ENCODE measurements at places on chromosomes 3 and 15.

DNA sequence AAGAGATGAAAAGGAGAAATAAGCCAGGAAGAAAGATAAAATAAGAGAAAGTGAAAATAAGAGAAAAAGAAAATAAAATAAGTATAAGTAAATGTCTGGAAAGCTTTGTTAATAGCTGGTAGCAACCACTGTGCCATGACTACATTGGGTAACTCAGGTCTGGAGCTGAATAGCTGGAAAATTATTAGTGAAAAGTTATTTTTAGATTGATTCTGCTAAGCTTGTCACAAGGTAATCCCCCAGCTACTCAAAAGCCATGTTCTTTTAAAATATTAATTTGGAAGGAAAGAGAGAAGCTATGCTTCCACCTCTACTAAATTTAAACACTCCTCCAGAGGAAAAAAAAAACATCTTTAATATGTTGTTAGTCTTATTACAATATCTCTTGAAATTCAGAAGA lies 104.8 kb upstream of the THSD4 start:
- no peak for DNase-seq

- DNase-seq: no peak
Observed at GRCh38 chr3:99131876-99132275, 230.4 kb upstream of the DCBLD2 start.

GRCh38 chr3:112967425-112967824 lies 7.5 kb downstream of the CD200R1 start:
- DNase-seq: no peak

DNA sequence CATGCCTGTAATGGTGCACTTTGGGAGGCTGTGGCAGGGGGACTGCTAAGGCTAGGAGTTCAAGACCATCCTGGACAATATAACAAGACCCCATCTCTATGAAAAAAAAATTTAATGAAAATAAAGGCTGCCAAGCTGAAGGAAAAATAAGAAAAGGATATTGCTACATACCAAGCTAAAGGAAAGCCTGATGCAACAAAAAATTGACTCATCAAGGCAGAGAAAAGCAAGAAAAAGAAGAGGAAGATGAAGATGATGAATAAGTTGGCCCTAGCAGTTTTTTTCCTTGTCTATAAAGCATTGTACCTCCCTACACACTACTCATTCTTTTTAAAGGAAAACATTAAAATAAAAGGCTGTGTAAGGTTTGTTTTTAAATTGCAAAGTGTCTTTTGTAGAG lies 441.9 kb upstream of the MDFIC2 start:
- no peak for DNase-seq

- DNase-seq: peak; percentile 75
Observed at GRCh38 chr3:155870945-155871745, 695 bp downstream of the GMPS start.

DNA sequence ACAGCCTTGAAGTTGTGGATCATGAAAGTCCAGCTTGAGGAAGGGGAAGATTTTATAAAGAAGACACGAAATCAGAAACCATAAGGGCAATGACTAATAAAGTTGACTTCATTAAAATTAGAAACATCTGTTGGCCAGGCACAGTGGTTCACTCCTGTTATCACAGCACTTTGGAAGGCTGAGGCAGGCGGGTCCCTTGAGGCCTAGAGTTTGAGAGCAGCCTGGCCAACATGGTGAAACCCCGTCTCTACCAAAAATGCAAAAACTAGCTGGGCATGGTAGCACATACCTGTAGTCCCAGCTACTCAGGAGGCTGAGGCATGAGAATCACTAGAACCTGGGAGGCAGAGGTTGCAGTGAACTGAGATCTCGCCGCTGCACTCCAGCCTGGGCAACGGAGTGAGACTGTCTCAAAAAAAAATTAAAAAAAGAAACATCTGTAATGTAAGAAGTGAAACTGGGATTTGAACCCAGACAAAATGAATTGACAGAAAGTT lies 7.9 kb upstream of the UBXN7 start:
- no peak for DNase-seq

DNA sequence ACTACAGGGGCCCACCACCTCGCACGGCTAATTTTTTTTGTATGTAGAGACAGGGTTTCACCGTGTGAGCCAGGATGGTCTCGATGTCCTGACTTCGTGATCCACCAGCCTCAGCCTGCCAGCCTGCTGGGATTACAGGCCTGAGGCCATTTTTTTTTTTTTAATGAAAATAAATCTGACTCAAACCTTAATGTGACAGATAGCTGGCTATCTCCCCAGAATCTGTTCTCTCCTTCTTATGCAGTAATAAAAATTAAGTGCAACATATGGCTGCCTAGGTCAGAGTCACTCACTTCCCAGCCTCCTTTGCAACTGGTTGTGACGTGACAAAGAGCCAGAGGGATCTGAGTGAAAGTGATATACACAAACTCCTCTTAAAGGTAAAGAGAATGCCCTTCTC lies 53.0 kb downstream of the ZNF148 start:
- no peak for DNase-seq

GRCh38 chr3:185572183-185572582 lies 13.9 kb upstream of the SENP2 start:
- DNase-seq: no peak

DNA sequence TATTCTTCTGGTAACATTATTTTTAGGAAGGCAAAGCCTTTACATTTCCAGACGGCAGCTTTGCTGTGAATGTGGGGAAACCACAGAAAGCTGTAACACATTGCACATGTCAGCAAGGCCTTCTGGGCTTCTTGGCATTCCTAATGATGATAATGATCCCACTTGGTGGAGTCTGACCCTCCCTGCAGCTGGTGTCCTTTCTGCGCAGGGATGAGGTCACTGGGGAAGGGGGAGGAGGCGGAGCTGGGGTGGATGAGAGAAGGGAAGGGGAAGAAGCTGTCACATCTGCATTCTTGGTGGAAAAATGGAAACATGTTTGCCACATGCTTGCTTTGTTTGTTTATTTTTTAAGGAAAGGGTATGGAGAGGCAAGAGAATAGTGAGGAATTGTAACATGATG lies 68.6 kb downstream of the FILIP1L start:
- peak; percentile 66 for DNase-seq

DNA sequence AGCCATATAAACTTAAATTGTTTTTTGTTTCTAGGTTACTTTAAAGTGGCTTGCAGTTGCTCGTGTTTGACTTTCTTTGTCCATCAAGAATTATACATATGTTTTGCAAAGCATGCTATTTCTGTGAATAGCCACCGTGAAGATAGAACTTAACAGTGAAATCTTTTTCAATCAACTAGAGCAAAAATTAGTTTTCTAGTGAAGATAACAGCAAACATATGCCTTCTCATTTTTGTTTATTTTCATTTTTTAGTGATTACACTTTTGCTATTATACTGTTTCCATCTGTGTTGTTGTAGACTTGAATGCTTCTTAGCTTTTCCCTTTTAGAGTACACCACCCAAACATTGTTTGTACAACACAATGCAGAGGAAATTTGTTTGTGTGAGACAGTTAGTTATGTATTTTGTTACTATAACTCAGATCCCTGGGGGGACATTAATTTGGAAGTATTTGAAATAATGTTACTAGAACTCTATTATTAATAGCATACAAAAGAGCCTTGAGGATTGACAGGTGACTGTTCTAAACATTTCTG lies 62.8 kb downstream of the CRYBG3 start:
- no peak for DNase-seq

DNA sequence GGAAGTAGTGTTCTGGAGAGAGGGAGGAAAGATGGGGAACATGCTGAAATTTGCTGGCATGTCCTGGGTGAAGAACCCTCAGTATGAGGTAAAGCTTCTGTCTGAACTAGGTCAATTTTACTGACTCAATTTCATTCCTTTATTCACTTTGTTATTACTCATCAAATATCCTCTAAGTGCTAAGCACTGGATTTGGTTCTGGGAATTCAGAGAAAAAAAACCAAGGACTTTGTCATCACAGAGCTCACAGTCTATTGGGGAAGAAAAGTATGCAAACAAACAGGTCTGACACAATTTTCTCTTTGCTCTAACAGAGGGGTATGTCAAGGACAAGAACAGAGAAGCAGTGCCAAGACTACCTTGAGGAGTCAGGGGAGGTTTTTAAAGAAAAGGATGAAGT lies 68.0 kb downstream of the TFG start:
- no peak for DNase-seq

DNA sequence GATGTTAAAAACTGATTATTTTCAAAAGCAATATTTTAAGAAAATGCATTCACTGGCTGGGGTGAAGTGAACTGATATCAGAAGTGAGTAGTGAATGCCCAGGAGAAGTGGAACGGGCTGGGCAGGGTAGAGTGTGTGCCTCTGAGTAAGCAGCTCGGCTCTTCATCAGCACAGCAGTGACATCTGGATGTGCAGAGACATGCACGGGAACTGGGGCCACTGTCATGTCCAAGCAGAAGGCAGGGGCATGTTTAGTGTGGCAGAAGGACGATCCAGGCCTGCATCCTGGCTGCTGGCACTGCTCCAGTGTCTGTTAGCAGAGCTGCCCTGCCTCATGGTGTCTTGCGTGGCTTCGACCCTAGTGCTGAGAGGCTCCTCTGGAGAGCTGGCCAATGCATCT lies 305.6 kb upstream of the LRRFIP2 start:
- no peak for DNase-seq

- DNase-seq: no peak
Observed at GRCh38 chr3:58004973-58005372, 3.2 kb upstream of the FLNB start.

DNA sequence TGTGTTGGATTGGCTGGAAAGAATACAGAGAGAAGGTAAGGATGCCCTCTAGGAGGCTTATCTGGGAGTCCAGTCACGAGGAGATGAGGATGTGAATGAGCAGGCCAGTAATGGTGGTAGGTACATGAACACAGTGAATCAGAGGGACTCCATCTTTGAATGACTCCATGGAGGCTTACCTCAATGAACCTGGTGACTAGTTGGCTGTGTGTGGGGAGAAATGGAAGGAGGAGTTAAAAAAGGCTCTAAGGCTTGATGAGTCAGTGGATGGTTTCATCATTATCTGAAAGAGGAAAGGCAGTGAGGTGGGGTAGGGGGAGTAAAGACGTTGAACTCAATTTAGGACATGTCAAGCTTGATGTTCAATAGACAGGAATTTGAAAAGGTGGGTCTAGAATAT lies 61.1 kb downstream of the KCNAB1 start:
- no peak for DNase-seq

- no peak for DNase-seq
Observed at GRCh38 chr15:76274226-76274625, 37.0 kb downstream of the ETFA start.

DNA sequence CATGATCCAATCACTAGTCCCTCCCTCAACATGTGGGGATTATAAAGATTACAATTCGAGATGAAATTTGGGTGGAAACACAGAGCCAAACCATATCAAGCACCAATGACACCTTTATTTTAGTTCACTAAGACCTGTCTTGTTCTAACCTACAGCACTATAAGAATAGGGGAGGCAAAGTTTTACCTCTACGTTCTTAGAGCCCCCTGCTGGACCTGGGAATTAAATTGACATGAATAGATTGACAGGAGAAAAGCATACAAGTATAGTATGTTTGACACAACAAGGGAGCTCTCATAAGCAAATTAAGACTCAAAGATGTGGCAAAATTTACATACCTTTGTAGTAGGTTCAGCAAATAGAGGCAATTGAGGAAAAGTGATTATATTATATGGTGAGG lies 974.4 kb upstream of the ALCAM start:
- no peak for DNase-seq

DNA sequence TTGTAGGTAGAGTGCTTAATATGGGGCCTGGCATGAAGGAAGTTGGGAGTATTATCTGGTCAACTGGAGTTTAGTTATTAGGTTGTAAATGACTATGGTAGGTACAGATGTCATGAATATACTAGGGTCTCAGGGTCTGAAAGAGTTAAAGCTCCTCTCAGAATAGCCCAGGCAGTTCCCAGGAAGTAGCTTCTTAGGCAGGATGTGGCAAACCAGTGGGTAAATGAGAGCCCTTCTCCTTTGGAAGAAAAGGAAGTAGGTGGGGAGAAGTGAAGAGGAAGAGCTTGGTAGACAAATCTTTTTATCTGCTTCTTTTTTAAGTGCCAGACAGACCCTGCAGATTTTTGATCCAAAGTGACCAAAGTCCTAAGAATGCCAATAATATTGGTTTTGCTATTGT lies 24.5 kb downstream of the MAP2K1 start:
- DNase-seq: peak; percentile 65

DNA sequence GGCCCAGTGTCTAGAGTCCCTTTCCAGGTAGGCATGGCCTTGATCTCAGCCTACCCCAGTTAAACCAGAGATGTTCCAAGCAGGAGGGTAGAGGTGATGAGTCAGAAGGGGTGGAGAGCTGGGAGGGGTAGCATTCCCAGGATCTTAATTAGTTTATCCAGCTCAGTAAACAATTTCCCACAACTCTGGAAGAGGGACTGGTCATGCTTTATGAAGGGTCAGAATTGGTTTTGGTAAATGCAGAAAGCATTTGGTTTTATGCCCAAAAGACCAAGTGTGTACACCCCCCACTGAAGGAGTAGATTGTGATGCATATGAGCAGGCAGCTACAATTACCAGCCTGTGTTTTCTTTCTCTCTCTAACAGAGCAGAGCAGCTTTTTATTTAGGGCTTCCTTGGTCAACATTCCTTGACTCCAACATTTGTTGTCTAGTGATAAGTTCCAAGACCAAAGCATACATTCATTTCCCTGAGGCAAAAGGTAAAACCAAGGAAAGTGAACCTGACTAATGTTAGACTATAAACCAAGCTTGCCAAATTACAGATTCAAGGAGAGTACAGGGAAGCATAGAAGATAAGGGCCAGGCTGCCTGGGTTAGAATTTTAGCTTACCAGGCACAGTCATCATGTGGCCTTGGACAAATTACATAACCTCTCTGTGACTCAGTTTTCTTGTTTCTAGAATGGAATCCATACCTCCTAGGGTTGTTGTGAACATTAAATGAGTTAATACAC lies 17.6 kb downstream of the EXOSC7 start:
- DNase-seq: no peak

- no peak for DNase-seq
Observed at GRCh38 chr3:139198929-139199328, 144.9 kb upstream of the MRPS22 start.

GRCh38 chr3:108099244-108099643 lies 8.4 kb upstream of the CD47 start:
- no peak for DNase-seq

DNA sequence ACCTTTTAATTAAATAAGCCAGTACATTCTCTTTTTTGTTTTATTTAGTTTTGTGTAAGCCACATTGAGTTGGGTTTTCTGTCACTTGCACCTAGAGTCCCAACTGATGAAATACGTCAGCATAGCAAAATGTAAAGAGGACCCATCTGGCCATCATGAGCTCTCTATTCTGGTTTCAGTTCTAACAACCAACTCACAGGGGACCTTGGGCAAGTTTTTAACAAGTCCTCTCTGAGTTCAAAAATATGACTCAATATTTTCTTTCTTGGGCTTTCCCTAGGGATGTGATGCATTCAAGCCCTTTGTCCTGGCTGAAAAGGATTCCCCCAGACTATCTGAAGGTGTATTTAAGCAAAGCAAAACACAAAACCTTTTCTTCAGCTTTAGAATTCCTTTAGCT lies 32.9 kb downstream of the PLCH1 start:
- DNase-seq: no peak

GRCh38 chr15:73628102-73628501 lies 5.1 kb downstream of the NPTN start:
- no peak for DNase-seq
